ENCODE measurements at places on chromosomes 1 and 21. TPM values are rescaled to one million over a fixed set of nuclear protein-coding genes. Genes with fewer than 3 reads are reported as not detected.

RNU1-4 gene
- polyA plus RNA-seq, result not detected

TATDN3 gene
- 10.5 TPM for polyA plus RNA-seq

ITGB2 gene
- polyA plus RNA-seq, result 10.7 TPM

FMO3 gene
- polyA plus RNA-seq, result 0.27 TPM

KRTAP7-1 gene
- polyA plus RNA-seq, result not detected

PDE4B gene
- 18.2 TPM for polyA plus RNA-seq

FCRL6 gene
- polyA plus RNA-seq, result not detected

AQP10 gene
- polyA plus RNA-seq, result 0.07 TPM

PTAFR gene
- polyA plus RNA-seq, result 2.6 TPM

THEM5 gene
- polyA plus RNA-seq, result 0.63 TPM

GIPC2 gene
- polyA plus RNA-seq, result 0.85 TPM

OLIG2 gene
- not detected for polyA plus RNA-seq

CASZ1 gene
- polyA plus RNA-seq, result 46.2 TPM

GJA5 gene
- polyA plus RNA-seq, result 17.8 TPM

FCN3 gene
- 0.31 TPM for polyA plus RNA-seq

PRKAA2 gene
- polyA plus RNA-seq, result 30.3 TPM

DNMT3L gene
- polyA plus RNA-seq, result not detected

BRDT gene
- polyA plus RNA-seq, result not detected

CRABP2 gene
- polyA plus RNA-seq, result 307 TPM

ERICH3 gene
- 0.16 TPM for polyA plus RNA-seq

TLCD4 gene
- 8.7 TPM for polyA plus RNA-seq

LRRC8C gene
- polyA plus RNA-seq, result 9.0 TPM

SERTAD4 gene
- polyA plus RNA-seq, result 4.9 TPM

TP73 gene
- 1.3 TPM for polyA plus RNA-seq

CHD1L gene
- 25.8 TPM for polyA plus RNA-seq

OR2AJ1 gene
- polyA plus RNA-seq, result not detected

GPR153 gene
- 14.6 TPM for polyA plus RNA-seq

RFX5 gene
- polyA plus RNA-seq, result 26.9 TPM

ZNF683 gene
- not detected for polyA plus RNA-seq

ELF3 gene
- polyA plus RNA-seq, result 0.55 TPM

KCTD3 gene
- 57.2 TPM for polyA plus RNA-seq

FBLIM1 gene
- 24.8 TPM for polyA plus RNA-seq

SYT2 gene
- 0.27 TPM for polyA plus RNA-seq

CD1D gene
- polyA plus RNA-seq, result 1.7 TPM

CFHR3 gene
- 1.6 TPM for polyA plus RNA-seq

MIGA1 gene
- polyA plus RNA-seq, result 9.7 TPM

KRTAP21-2 gene
- not detected for polyA plus RNA-seq

SEMA6C gene
- polyA plus RNA-seq, result 78.9 TPM

MR1 gene
- polyA plus RNA-seq, result 4.4 TPM

NUDT4B gene
- polyA plus RNA-seq, result not detected

CASQ1 gene
- 1,181 TPM for polyA plus RNA-seq

PPIAL4G gene
- polyA plus RNA-seq, result not detected

MTARC2 gene
- polyA plus RNA-seq, result 16.9 TPM

EXO1 gene
- polyA plus RNA-seq, result 7.3 TPM

SMCP gene
- polyA plus RNA-seq, result not detected

LCE2C gene
- not detected for polyA plus RNA-seq

CYP4Z1 gene
- polyA plus RNA-seq, result not detected

L1TD1 gene
- polyA plus RNA-seq, result 1.4 TPM

CSF3R gene
- polyA plus RNA-seq, result 2.9 TPM

CDKN2C gene
- polyA plus RNA-seq, result 12.8 TPM

UBXN10 gene
- polyA plus RNA-seq, result 0.34 TPM

ATP5PF gene
- 297 TPM for polyA plus RNA-seq

HSD11B1 gene
- not detected for polyA plus RNA-seq

MYCL gene
- 3.4 TPM for polyA plus RNA-seq

SPOCD1 gene
- polyA plus RNA-seq, result 0.35 TPM

All from muscle of back (tissue), 13 donors.